ENCODE measurements at places on chromosomes 7 and 10. TPM values are rescaled to one million over a fixed set of nuclear protein-coding genes. Genes with fewer than 3 reads are reported as not detected.

DNA sequence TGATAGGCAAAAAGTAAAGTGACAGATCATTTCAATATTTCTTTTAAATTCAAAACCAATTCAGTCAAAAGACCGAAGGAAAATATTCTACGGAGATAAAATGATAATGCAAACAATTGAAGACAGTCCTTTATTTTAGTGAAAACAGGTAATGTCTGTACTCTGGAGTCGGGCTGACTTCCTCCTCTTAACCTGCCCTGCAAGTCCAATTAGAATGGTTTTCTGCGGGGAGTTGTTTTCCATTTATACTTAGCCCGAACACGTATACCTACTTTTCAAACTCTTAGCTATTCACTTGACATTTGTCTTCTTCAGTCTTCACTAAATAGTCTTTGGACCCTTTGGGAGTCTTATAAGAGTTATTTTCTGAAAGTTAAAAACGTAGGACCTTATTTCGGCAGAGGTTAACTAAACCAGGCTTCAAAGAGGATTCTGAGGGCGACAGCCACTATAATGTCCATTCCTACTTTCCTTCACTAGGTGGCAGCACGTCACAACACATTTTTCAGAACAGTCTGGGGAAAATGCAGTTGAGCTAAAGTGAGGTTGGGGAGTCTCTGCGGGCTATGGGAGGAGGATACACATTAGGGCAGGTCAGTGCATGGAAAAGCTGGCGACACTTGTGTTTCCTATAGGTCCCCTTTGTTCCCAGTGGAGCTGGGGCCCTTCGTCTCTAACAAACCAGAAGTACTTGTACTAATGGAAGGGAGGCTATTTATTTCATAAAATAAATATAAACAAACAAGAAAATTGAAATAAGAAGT, 472.0 kb downstream of the KCNMA1 start:
- peak; percentile 55 for DNase-seq

DNA sequence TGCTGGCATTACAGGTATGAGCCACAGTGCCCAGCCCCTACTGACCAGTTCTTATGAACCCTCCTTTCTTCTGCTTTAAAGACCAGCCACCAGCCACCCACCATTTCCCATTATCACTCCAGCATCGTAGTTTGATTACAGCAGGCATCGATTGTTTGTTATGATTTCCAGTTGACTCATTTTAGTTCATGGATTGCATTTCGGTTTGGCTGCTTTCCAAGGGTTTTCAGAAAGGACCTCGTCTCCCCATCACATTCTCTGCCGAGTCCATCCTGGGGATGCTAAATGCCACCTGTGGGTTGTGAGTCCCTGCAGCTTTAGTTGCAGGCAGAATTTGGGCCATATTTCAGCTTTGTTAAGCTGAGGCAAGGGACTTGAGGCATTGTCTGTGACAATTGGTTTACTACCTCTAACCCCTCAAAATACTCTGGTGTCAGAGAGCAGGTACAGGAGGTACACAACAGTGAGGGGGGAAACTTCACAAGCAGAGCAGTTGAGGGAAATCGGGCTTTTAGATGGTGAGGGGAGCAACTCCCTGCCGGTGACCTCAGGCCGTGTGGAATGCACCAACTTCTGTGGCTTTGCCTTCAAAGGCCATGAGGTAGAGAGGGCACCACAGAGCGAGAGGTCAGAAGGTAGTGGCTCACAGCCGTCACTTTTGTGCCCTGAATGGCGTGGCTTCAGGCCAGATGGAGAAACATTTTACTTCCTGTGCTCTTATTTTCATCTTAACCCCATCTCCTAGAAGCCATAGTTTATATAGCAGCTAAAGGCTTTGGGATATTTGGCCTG, 203.8 kb downstream of the CCDC3 start:
- DNase-seq, result no peak

- no peak for DNase-seq
Measured at GRCh38 chr7:151427705-151428377, 12.1 kb downstream of the CRYGN start.

DNA sequence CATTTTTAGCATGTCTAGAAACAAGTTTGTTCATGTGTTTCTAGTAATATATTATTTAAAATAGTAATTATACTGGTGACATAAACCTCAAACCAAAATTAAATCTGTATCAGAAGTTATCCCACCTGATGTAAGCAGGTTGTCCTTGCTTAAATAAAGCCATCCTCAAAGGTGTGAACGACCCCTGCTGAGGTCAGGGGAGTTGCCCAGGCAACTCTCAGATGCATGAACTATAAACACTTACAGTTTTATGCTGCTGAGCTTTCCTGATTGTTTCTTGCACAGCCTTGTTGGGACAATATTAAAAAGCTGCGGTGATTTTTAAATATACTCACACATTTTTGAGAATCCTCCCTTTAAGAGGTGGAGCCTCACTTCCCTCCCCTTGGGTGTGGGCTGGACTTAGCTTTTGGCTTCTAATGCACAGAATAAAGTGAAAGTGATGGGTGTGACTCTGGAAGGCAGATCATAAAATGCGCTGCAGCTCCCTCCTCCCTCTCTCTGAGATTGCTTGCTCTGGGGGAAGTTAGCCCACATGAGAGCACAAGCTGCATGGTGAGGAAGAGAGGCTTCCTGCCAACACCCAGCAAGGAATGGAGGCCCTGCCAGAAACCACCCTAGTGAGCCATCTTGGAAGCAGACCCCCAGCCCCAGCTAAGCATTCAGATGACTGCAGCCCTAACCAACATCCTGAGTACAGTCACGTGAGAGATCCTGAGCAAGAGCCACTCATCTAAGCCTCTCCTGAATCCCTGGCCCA, 152.7 kb downstream of the SKIDA1 start:
- DNase-seq, result no peak

GRCh38 chr10:99631496-99631895, 11.3 kb upstream of the SLC25A28 start:
- DNase-seq, result no peak

- peak; percentile 51 for DNase-seq
Measured at GRCh38 chr10:124539935-124540641, 78.5 kb downstream of the LHPP start.

- DNase-seq, result no peak
Measured at GRCh38 chr7:13104128-13104527, 416.7 kb downstream of the ARL4A start.

DNA sequence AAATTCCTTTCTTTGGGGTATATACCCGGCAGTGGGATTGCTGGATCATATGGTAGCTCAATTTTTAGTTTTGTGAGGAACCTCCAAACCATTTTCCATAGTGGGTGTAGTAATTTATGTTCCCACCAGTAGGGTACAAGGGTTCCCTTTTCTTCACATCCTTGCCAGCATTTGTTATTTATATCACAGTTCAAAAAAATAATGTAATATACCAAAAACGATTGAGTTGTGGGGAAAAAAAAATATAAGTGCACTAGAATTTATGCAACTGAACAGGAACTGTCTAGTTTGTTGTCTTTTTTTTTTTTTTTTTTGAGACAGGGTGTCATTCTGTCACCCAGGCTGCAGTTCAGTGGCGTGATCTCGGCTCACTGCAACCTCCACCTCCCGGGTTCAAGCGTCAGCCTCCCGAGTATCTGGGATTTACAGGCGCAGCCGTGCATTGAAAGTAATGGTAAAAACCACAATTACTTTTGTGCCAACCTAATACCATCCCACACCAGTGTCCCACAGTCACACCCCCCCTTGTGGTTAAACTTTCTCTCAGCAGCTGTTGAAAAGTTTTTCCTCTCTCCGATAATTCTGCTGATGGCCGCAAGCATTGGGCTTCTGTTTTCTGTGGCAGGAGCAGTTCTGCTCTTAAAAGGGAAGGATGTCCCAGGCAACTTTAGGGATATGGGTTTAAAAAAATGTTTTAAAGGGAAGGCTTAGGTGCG, 6.8 kb upstream of the LAT2 start:
- no peak for DNase-seq

GRCh38 chr10:123354521-123354920, 200.3 kb downstream of the BUB3 start:
- DNase-seq, result no peak

GRCh38 chr7:140509789-140510188, 30.5 kb upstream of the MKRN1 start:
- DNase-seq, result no peak

- no peak for DNase-seq
Measured at GRCh38 chr10:80072584-80072983, 5.9 kb upstream of the TMEM254 start.

DNA sequence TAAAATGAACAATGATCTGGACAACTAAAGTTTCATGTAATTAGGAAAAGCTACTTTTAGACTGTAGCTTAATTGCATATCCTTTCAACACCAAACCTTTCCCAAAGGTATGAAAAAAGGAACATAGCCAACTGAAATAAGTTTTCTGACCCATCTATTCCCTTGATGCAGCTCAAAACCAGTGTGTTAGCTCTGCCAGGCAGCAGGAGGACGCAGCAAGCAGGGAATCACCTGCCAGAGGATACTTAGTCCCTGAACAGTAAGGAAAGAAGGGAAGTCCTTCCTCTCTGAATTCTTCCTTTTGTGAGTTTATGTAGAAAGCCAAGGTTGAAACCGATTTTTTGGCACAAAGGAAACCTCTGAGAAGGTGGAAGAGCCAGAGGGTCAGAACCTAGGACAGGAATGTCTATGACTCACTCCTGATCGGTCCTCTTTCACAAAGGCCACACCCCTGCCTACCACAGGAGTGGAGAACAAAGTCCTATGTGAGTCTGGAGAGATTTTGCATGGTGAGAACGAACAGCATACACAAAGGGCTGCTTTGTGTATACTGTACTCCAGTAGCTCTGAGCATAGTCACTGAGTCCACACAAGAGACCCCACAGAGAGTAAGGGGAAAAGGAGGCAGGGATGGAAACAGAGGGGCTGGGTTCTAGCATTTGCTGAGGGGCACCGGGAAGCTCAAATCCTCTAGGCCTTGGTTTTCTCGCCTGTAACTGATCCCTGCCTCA, 68.8 kb upstream of the GSDME start:
- DNase-seq, result no peak

DNA sequence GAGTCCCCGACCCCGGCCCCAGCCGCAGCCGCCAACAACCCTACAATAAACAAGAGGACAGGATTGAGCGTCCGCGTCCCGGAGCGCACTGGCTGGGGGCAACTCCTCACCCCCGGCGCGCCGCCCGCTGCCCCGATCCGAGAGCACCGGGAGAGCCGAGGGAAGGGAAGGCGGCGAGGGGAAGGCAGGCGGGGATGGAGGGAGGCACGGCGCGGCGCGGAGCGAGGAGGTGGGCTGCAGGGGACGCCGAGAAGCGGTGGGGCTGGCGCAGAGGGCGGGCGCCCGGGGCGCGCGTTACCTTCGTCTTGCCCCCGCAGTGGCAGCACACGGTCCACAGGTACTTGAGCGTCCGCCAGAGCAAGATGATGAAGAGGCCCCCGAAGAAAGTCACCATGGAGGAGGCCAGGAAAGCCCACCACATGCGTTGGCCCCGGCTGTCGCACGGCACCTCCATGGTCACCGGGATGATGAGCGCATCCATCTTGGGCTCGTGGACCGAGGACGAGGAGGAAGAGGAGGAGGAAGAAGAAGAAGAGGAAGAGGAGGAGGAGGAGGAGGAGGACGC, 559 bp downstream of the KCNMA1 start:
- no peak for DNase-seq

DNA sequence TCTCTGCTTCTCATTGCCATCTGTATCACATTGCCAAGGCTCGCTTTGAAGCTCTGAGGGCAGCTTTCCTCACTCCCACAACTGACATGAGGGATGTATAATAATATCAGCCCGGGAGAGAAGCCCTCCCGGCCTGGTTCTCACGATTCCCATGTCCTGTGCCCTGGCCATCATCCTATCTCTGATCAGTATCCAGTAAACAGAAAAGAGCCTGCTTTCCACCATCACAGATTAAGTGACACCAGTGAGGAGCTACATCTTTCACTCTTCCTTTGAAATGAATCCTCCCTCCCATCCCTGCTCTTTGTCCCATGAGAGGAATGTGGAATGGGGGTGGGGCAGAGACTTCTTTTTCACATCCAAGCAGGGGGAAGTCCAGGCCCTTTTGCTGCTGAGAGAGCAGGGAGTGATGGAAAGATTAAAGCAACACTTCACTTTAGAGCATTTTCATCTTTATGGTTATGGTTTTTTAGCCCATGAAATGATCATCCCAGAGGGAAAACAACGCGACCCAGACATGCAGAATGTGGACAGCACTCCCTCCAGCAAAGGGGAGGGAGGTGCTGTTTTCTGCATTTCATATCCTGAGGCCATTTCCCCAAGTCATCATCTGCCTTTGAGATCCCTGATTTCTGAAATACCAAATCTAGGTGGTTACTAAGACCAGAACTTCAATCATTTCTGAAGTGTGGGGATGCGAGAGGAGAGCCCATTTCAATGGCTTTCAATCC, 84.6 kb upstream of the LYZL1 start:
- peak; percentile 59 for DNase-seq

GRCh38 chr10:30063099-30063498, 3.7 kb upstream of the JCAD start:
- DNase-seq, result no peak

- DNase-seq, result peak; percentile 12
Measured at GRCh38 chr10:96720422-96721206, at the start of gene PIK3AP1. PIK3AP1 (minus strand) TSS chr10:96720514; CDS start chr10:96720394, 120 bp downstream.

DNA sequence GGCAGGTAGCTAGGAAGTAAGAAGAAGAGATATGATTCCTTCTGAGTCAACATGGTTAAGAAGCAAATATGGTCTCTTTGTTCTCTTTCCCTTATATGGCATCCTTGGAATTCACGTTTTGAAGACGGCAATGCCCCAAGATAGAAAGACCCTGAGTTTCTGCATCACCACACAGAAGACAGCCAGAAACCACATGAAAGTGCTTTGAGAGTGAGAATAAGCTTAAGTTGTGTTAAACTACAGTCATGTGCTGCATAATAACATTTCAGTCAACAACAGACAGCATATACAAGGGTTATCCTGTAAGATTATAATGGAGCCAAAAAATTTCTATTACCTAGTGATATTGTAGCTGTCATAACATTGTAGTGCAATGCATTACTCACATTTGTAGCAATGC, 89.9 kb upstream of the STEAP1 start:
- no peak for DNase-seq

GRCh38 chr10:47322300-47323061, at the start of gene GDF2:
GDF2 (plus strand) TSS chr10:47322454; CDS start chr10:47322669, 215 bp downstream.
- DNase-seq, result no peak

GRCh38 chr10:109774121-109774440, 149.2 kb downstream of the XPNPEP1 start:
- no peak for DNase-seq

- DNase-seq, result no peak
Measured at GRCh38 chr10:96548589-96548988, 34.9 kb upstream of the TLL2 start.

Gene TMEM176A
- polyA plus RNA-seq, result 101 TPM

Gene SEC23IP
- polyA plus RNA-seq, result 65.4 TPM

Gene VOPP1
- polyA plus RNA-seq, result 64.3 TPM

Gene CCDC6
- 43.8 TPM for polyA plus RNA-seq

Gene CABCOCO1
- 2.2 TPM for polyA plus RNA-seq

Gene STAG3
- polyA plus RNA-seq, result 13.9 TPM

Gene TDRD1
- polyA plus RNA-seq, result not detected

Gene TMEM72
- 68.6 TPM for polyA plus RNA-seq

Gene CALML5
- polyA plus RNA-seq, result not detected

Gene RHOBTB1
- 80.5 TPM for polyA plus RNA-seq

Gene PCGF5
- 31.5 TPM for polyA plus RNA-seq

Gene DGKB
- 2.8 TPM for polyA plus RNA-seq

Gene C10orf62
- polyA plus RNA-seq, result 0.44 TPM

Gene TRIM4
- 37.0 TPM for polyA plus RNA-seq

Gene NPY
- polyA plus RNA-seq, result 0.60 TPM

Gene SFRP5
- polyA plus RNA-seq, result not detected
